ENCODE measurements at places on chromosomes 6 and 20.

DNA sequence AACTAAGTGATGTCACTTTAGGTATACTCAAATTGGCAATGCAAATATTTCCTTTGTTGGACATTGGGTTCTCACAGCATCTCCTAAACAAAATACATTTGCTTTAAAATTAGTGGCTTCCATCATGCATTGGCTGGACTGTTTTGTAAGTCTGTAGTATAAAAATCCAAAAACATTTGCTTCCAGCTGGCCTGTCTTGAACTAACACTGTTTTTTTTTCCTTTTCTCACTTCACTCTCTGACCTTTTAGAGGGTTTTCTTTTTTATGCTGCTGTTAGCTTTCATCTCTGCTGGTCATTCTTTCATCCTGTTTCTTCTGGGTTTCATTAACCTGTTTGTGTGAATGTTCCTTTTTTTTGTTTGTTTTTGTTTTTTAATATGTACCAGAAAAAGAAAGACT lies 121.7 kb upstream of the MLIP start:
- DNase-seq = no peak

GRCh38 chr20:1718604-1719384 lies 61.2 kb upstream of the SIRPG start:
- DNase-seq = peak; percentile 39

- DNase-seq = peak; percentile 11
Measured at GRCh38 chr20:19947611-19948264, 69.4 kb upstream of the NAA20 start.

GRCh38 chr6:24321538-24322162 lies 36.2 kb downstream of the DCDC2 start:
- no peak for DNase-seq

DNA sequence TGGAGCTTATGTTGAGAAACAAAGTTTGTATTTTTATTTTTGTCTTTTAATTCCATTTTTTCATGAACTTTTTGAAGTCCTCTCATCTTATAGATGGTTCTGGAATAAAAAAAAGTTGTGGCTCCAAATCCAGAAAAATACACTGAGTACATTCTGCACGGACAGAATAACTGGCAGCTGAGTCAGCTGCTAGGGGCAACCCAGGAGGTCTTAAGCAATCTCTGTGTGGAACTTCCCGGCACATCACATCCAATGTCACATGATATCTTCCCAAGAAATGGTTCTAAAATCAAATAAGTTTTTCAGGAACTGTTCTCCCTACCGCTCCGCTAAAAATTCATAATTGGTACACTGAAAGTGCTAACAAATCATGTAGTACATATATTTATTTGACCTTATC lies 29.8 kb downstream of the SLC13A3 start:
- DNase-seq = peak; percentile 75

DNA sequence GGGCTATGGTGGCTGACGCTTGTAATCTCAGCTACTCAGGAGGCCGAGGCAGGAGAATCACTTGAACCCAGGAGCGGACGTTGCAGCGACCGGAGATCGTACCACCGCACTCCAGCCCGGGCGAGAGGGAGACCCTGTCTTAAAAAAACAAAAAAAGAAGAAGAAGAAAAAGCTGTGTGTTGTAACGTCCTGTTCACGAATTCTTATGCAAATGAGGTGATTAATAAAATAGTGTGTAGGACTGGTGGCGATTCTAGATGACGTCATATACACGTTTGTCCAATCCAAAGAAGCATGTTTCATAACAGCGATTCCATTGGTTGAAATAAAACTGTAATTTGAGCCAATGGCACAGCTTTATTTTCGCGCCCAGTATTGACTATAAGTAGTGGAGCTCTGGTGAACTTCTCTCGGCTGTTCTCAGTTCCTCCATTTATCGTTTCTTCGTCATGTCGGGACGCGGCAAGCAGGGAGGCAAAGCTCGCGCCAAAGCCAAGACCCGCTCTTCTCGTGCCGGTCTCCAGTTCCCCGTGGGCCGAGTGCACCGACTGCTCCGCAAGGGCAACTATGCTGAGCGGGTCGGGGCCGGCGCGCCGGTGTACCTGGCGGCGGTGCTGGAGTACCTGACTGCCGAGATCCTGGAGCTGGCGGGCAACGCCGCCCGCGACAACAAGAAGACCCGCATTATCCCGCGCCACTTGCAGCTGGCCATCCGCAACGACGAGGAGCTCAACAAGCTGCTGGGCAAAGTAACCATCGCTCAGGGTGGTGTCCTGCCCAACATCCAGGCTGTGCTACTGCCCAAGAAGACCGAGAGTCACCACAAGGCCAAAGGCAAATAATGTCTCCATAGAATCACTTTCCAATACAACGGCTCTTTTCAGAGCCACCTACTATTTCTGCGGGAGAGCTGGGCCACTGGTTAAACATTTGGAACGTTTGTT lies 47.0 kb downstream of the OR2B2 start:
- DNase-seq = peak; percentile 93

DNA sequence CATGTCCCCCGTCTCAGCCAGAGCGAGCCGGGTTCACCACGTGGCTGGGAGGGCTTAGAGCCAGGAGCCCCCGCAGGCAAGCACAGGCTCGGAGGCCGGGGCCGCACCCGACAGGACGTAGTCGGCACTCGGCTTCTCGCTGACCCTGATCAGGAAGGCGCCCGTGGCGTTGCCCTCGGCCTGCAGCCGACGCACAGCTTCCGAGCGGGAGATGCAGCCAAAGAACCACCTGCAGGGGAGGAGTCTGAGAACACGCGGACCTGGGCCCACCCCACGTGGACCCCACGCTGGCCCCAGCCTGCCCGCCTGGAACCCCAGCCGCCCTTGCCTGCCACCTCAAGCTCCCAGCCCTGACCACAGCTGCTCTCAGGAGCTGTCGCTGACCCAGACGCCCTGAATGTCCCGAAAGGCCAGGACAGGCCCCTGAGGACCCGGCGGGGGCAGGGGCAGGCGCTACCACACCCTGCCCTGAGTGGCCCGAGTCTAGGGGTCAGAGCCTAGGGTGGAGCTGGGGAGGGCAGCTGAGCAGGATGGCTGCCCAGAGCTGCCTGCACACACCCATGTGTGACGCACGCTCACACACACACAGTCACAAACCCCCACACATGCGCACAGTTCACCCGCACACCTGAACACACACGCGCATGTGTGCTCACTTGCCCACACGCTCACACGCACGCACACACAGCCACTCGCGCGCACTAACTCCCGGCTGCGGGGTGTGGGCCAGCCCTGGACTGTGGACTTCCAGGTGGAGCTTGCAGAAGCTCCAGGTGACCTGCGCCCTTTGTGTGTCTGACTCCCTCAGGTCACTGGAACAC lies 2.1 kb downstream of the PTK6 start:
- DNase-seq = no peak

GRCh38 chr6:72643214-72643613 lies 21.4 kb downstream of the KCNQ5 start:
- DNase-seq = no peak

- DNase-seq = no peak
Measured at GRCh38 chr20:51543422-51543788, 886 bp upstream of the NFATC2 start.

DNA sequence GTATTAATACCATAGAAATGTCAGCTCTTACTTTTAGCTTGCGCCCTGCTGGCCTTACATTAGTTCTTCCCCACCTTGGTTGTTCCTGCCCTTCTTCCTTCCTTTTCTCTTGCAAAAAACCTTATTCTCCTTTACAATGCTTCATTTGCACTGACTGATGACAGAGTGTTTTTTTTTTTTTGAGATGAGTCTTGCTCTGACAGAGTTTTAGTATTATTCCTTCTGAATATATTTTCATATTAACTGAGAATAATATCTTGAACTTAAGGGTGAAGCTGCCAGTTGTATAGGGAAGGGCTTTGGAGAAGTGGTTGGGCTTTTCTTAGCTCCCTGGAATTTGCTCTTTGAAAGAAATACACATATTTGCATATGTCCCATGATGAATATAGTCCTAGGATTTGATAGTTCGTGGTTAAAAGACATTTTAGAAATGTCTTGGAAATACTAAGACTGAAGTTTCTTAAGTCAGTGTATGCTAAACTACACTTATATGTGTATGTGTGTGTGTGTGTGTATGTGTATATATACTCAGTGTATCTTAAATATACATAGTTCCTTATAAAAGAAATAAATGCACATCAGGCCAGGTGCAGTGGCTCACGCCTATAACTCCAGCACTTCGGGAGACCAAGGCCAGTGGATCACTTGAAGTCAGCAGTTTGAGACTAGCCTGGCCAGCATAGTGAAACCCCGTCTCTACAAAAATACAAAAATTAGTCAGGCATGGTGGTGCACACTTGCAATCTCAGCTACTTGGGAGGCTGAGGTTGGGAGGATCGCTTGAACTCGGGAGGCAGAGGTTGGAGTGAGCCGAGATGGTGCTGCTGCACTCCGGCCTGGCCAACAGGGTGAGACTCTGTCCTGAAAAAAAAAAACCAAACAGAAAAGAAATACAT lies 216.1 kb upstream of the MYLIP start:
- no peak for DNase-seq

- DNase-seq = peak; percentile 85
Measured at GRCh38 chr6:35425284-35425683, 26.9 kb upstream of the FANCE start.

GRCh38 chr6:159819932-159820640 lies 20.0 kb downstream of the PNLDC1 start:
- DNase-seq = no peak

DNA sequence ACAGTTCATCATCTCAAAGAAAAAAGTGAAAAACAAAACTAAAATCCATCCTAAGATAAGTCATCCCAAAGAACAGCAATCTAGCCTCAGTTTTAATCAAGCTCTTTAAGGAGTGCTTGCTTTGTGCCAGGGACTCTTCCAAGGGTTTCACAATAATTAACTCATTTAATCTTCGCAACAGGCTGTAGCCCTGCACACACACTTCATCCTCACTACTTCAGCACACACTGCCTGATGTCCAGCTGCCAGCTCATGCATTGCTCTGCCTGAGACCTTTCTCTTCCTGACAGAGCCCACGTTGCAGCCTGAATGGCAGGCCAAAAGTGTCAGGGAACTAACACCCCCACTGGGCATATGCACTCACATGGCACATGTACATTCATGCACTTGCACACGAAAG lies 21.2 kb upstream of the PTPRT start:
- DNase-seq = no peak

- DNase-seq = no peak
Measured at GRCh38 chr20:41095110-41095969, 42.0 kb upstream of the PLCG1 start.

- DNase-seq = no peak
Measured at GRCh38 chr6:111872401-111873177, 663 bp downstream of the FYN start.

- DNase-seq = no peak
Measured at GRCh38 chr20:59356662-59357165, 56.3 kb downstream of the EDN3 start.

- no peak for DNase-seq
Measured at GRCh38 chr20:63085151-63085861, 78.5 kb upstream of the BHLHE23 start.

- peak; percentile 56 for DNase-seq
Measured at GRCh38 chr6:3061501-3061941, 6.8 kb upstream of the RIPK1 start.

DNA sequence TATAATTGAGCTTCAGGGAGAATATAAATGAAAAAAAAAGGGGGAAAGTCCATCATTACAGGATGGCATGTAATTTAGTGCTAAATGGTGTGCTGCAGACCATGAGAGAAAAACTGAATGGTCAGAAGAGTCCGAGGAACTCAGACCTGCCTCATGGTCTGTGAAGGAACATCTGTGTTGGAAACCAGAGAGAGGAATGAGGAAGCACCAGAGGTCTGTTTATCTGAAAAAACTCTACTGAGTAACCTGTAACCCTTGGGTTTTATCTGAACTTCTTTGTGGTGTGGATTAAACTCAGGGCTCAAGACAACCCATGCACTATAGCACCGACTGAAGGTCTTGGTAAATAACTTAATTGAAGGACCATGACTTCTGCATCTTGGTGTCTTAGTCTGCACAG lies 108.1 kb downstream of the RNF144B start:
- no peak for DNase-seq

- DNase-seq = no peak
Measured at GRCh38 chr6:78505178-78505577, 362.2 kb upstream of the IRAK1BP1 start.

DNA sequence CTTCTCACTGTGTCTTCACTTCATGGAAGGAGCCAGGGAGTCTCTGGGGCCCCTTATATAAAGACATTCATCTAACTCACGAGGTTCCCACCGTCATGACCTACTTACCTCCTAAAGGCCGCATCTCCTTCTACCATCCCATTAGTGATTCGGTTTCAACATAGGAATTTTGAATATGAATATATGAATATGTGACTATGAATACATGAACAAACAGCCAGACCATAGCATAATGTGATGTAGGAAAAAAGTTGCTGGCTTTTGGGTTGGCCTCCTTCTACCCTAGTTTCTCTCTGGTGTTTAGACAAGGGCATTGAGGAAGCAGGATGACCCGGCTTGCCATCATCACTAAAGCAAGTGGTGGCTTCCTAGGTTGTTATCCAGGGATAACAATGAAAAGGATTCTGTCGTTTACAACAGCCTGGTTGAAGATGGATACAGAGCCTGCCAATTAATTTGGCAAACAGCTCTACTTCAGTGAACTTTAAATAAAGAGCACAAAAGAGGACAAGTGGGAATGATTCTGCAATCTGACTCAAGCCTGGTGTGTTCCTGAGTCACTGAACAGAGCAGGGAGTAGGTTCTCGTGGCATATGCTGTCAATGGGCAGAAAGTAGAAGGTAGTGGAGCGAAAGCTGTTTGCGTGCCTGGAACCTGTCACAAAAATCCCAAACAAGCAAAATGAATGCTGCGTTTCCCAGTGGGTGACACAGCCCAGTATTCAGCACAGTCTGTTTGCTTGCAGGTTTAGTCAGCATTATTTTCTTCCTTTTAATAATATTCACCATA lies 44.0 kb upstream of the DOK5 start:
- DNase-seq = no peak

- DNase-seq = no peak
Measured at GRCh38 chr6:158751921-158752320, 67.2 kb downstream of the EZR start.

DNA sequence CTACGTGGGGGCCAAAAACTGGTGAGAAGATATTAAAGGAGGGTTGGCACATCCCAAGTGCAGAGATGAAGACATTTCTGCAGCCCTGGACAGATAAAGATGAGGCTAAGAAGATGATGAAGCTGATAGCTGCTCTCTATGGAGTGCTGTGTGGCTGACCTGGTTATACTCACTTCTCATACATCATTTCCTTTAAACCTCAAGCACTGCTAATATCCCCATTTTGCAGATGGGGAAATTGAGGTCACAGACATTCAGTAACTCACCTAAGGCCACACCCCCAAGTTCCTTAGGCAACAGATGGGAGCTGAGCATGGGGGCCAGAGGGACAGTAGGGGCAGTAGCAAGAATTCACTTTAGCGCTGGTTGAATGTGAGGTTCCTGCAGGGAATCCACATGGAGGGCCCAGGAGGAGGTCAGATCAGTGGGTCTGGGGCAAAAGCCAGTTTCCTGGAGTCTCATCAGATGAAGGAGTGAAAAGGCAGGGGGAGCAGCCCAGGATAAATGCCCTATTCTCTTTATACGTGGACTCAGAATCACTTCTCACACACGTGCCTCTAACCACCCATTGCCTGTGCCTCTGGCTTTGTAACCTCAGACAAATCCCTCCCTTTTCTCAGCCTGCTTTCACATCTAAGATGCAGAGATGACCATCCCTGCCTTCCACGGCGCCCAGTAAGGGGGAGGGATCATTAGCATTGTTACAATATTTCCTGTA lies 125.8 kb downstream of the NFATC2 start:
- DNase-seq = no peak

GRCh38 chr6:23828861-23829260 lies 297.2 kb upstream of the NRSN1 start:
- DNase-seq = no peak

- DNase-seq = no peak
Measured at GRCh38 chr6:85470023-85470410, 20.1 kb downstream of the NT5E start.
